ENCODE measurements at places on chromosomes 1 and 21. TPM values are rescaled to one million over a fixed set of nuclear protein-coding genes. Genes with fewer than 3 reads are reported as not detected.

The EDN2 gene
- 1.1 TPM for total RNA-seq

The ZNF697 gene
- 15.1 TPM for total RNA-seq

The CNTN2 gene
- 0.30 TPM for total RNA-seq

The TNNI3K gene
- total RNA-seq: 55.2 TPM

Data from cardiac septum (tissue), 1 donor.